RKO (cell line): ENCODE measurements at places on chromosomes 5 and 9.

DNA sequence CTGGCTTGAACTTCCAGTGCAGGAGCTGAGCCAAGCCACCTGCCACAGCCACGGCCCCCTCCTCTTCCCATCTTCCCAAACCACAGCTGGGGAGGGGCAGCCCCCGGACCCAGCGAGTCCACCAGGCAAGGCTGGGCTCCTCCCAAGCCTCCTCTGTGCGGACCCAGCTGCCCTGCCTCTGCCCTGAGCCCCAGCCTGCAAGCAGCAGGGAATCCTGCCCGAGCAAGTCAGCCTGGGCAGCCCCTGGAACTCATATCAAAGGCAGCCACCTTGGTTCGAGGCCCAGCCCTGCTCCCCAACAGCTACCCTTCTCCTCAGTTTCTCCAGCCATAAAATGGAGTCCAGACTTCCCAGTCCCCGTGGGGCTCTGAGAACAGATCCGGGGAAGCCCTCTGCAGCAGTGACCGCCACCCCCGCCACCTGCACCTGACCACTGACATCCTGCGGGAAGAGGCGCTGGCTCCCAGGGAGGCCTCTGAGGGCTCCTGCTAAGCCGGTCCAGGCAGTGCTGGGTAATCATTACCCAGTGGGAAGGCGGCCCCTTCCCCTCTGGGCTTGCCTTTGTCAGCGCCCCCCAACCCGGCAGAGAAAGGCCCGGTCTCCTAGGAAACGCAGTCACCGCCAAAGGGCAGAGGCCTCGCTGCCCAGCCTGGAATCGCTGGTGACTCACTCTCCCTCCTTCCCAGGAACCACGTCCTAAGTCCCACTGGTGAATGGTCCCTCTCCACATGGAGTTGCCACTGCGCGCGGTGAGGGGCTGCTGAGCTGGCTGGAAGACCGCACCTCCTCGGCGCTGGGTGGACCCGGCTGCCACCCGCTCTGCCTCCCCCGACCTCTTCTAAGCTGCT lies 1.5 kb downstream of the VAV2 start:
- DNase-seq: peak; percentile 94

GRCh38 chr5:121182788-121183490 lies 668.7 kb upstream of the FTMT start:
- DNase-seq: peak; percentile 18

GRCh38 chr5:11785771-11786352 lies 118.4 kb downstream of the CTNND2 start:
- no peak for DNase-seq

- DNase-seq: no peak
Observed at GRCh38 chr5:179262126-179262920, 82.9 kb downstream of the ADAMTS2 start.

GRCh38 chr5:157513182-157513581 lies 53.2 kb downstream of the NIPAL4 start:
- no peak for DNase-seq

GRCh38 chr5:169430671-169431070 lies 129.7 kb upstream of the SLIT3 start:
- DNase-seq: no peak

DNA sequence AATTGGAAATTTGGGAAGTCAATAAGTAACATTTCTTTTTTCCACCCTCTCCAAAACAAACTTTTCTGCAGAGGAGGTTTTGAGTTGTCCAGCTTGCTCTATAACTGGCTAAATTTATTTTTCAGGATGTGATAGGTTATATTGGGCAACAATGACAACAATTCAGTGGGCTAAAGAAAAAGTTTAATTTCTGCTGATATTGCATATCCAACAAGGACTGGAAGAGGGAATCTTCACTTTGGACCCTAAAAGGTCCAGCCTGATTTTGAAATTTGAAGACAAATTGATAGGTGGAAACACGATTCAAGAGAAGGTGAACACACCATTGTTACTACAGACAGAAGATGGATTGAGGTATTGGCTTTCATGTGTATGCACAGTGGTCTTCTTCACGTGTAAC lies 393.1 kb downstream of the BRINP1 start:
- no peak for DNase-seq

- no peak for DNase-seq
Observed at GRCh38 chr5:146515473-146516150, 378 bp downstream of the GPR151 start.

DNA sequence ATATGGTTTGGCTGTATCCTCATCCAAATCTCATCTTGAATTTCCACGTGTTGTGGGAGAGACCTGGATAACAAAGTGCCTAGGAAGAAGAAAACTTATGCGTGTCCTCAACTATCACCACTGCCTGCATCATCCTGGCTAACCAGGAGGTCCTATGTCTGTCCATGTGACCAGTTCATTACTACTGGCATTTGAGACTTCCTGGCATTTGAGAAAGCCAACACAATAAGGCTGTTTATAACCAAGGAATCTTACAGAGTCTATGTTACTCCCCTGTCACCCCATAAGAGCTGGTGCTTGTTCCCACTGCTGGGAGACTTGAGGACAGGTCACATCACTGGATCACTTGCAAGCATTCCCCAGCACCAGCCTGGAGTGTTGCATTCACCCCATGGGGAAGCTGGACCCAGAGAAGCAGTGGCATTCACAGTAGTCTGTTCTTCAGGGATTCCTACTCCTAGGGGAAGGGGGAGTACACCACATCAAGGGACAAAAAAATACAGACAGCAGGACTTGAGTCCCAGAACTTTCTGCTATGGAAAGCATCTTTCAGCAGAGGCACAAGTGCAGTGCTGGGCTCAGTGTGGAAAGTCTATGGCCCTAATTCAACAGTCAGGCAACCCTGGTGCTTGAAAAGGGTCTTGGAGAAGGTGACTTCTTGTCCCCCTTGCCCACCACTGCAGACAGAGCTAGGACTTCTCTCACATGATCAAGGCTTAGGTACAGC lies 717.1 kb downstream of the SEMA5A start:
- DNase-seq: no peak

- no peak for DNase-seq
Observed at GRCh38 chr5:38883842-38884241, 38.0 kb downstream of the OSMR start.

- peak; percentile 66 for DNase-seq
Observed at GRCh38 chr5:73135429-73136054, 15.2 kb downstream of the TMEM171 start.

DNA sequence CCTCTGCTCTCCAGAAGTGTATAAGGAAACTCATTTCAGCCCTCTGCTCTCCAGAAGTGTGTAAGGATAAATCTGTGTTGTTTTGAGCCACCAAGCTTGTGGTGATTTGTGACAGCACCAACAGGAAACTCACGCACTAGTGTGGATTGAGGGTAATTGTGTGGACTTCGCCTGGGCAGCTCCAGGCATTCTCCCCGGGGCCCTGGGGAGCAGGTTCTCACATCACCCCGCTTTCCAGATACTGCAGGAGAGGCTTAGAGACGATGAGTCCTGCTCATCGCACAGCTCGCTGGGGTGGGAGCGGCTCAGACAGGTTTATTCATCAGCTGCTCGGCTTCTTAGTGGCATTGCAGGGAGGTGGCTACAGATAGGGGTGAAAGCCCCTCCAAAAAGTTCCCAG lies 38.4 kb upstream of the RNF130 start:
- no peak for DNase-seq

- DNase-seq: no peak
Observed at GRCh38 chr9:129836311-129837007, 1.2 kb downstream of the USP20 start.

DNA sequence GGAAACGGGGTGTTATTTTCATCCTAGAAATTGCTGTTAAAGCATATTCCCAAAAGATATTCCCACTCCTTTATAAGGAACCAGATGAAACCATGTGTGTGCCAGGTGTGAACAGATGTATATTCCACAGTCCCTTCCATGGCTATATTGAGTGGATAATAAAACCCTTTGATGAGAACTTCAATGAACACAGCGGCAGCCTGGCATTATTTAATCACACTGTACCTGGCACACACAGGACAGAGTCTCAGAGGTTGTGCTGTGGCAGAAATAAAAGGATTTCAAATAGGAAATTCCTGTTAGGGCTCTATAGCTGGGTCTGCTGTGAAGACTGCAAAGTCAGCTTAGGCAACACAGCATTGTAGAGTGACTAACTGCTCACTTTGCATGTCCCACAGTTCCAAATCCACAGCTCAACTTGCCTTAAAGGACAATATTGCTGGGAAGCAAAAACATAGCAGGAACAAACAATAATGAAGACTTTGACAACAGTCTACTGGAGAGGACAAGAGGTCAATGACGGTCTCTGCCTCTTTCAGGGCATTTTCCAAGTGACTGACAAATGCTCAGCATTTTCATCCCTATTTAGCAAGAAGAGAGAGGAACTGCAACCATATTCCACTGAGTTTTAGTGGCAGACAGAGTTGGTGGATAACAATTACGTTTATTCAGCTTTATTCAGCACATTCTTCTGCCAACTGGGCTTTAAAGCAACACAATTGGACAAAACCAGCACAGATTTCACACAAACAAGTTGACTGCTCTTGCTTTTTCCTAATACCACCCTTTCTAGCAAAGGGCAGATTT lies 255.7 kb upstream of the RGMB start:
- DNase-seq: no peak

DNA sequence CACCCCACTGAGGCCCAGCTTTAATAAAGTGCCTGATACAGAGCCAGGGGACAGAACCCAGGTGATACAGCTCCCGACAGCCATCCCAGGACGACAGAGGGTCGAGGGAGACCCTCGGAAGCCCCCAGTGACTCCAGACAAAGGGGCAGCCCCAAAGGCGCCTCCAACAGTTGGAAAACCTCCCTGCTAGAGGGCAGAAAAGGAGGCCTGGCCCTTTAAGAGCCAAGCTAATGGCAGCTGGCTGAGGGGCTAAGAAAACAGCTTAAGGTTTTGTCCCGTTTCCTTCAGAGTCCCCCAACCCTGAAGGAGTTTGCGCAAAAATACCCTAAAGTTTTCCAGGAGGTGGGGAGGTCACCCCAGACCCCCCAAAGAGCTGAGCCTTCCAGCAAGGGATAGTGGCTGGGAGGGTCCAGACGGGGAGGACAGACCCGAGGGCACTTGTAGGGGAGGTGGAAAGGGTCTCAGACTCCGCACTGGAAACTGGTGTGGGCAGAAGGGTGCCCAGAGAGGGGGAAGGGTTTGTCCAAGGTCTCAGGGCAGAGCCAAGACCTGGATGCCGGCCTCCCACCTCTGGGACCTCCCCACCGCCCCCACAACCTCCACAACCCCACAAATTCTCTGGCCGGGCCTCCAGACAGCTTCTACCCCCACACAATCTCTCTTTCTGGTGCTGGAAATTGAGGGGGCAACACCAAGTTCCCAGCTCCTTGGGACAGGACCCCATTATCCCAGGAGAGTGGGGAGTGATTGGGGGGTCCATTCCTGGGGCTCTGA lies 8.2 kb upstream of the AK1 start:
- no peak for DNase-seq

DNA sequence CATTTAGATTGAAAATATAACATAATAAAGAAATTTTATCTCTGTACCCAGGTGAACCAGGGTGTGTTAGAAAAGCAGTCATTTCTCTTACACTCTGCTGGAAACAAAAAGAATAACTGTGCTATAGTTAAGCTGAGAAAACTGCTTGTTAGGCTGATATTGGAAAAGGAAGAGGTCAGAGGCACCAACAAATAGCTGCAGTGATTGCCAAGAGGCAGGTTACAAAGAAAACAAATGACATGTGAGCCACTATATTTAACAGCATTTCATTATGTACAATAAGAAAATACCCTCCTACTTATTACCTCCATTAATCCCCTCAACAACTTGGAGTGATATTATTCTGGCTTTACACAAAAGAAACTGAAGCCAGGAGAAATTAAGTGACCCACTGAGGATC lies 607.9 kb upstream of the TLE4 start:
- no peak for DNase-seq

GRCh38 chr5:81632679-81633078 lies 118.2 kb downstream of the SSBP2 start:
- DNase-seq: no peak

- no peak for DNase-seq
Observed at GRCh38 chr9:131240047-131240921, 36.0 kb downstream of the FAM78A start.

GRCh38 chr9:31753756-31754155 lies 630.7 kb upstream of the ACO1 start:
- no peak for DNase-seq

GRCh38 chr5:56024810-56025150 lies 30.0 kb upstream of the IL6ST start:
- DNase-seq: no peak

DNA sequence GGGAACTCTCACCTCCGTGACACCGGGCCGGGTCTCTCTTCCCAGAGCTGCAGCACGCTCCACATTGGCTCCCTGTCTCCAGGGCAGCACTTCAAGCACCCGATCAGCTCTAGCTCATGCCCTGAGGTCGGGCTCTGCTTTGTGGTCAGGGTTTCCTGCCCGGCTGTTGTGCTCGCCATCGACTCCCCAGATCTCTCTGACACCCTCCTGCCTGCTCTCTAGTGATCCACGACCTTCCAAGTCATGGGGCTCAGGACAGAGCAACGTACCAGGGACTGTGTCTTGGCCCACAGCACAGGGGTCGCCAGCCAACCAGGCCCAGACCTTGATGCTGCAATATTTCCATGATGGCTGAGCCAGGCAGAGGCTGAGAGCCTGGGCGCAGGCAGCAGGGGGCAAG lies 45.1 kb downstream of the PRRT1B start:
- no peak for DNase-seq

- no peak for DNase-seq
Observed at GRCh38 chr9:20569525-20569924, 52.8 kb downstream of the MLLT3 start.

GRCh38 chr5:135481909-135482311 lies 29.8 kb upstream of the TIFAB start:
- no peak for DNase-seq

DNA sequence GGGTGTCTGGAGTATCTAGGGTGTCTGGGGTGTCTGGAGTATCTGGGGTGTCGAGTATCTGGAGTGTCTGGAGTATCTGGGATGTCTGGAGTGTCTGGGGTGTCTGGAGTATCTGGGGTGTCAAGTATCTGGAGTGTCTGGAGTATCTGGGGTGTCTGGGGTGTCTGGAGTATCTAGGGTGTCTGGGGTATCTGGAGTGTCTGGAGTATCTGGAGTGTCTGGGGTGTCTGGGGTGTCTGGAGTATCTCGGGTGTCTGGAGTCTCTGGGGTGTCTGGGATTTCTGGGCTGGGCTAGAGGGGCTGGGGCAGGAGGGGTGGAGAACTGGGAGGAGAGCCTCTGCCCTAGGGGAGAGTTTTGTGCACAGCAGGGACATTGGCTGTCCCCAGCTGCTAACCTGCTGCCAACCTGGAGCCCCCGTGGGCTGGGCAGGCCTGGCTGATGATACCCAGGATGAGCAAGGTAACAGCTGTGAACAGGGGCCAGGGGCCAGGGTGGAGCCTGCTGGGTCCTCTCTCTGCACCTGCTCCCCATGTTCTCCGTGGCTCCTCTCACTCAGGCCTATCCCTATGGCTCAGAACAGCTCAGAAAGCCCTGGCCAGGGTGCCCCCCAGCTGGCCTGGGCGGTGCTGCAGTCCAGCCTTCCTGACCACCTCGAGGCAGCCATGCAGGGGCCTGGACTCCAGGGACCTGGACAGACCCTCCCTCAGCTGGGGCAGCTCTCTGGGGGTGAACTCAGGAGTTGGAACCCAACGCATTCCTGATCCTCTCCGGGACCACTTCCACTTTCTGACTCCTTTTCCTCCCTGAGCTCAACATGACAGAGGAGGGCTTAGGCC lies 29.9 kb downstream of the LHX3 start:
- no peak for DNase-seq
